Activated T-cell treated with anti-CD3 and anti-CD28 coated beads, Interleukin-2, amount 50 U/mL, for 72 hours (primary cell): ENCODE measurements at places on chromosomes 7 and 10. TPM values are rescaled to one million over a fixed set of nuclear protein-coding genes. Genes with fewer than 3 reads are reported as not detected.

- DNase-seq = no peak
- H3K27me3 ChIP-seq = peaks cover 8% of the 10 kb centered on the region
- no peaks in the 10 kb centered on the region for H3K4me1 ChIP-seq
- no peaks in the 10 kb centered on the region for H3K36me3 ChIP-seq
- H3K4me3 ChIP-seq = no peak overlapping the region
Observed at GRCh38 chr10:129417870-129418269, 49.2 kb upstream of the MGMT start.

DNA sequence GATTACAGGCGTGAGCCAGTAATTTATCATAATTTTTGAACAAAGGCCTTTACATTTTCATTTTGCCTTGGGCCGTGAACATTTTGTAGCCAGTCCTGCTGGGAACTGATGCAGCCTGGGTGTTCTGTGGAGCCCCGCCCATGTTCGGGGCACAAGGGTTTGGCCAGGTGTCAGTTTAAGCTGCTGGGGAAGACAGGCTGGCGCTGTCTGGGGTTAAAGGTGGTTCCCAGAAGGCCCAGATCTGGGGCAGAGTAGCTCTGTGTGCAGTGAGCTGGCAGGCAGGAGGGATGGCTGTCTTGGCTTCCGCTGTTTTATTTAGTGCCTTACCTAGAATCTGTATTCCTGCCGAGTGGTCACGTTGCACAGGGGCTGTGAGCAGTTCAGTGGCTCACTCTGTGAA lies 50.2 kb downstream of the DOCK1 start:
- no peaks in the 10 kb centered on the region for H3K36me3 ChIP-seq
- no peak overlapping the region for H3K27ac ChIP-seq
- H3K27me3 ChIP-seq = no peaks in the 10 kb centered on the region
- no peaks in the 10 kb centered on the region for H3K4me1 ChIP-seq

GRCh38 chr10:132891368-132891767 lies 51.0 kb downstream of the CFAP46 start:
- no peak overlapping the region for H3K27ac ChIP-seq
- no peak for DNase-seq
- H3K4me1 ChIP-seq = no peaks in the 10 kb centered on the region
- peaks cover 47% of the 10 kb centered on the region for H3K27me3 ChIP-seq
- no peaks in the 10 kb centered on the region for H3K36me3 ChIP-seq

- no peaks in the 10 kb centered on the region for H3K4me1 ChIP-seq
- no peak overlapping the region for H3K27ac ChIP-seq
- no peaks in the 10 kb centered on the region for H3K27me3 ChIP-seq
- H3K4me3 ChIP-seq = no peak overlapping the region
- DNase-seq = no peak
- H3K36me3 ChIP-seq = no peaks in the 10 kb centered on the region
Observed at GRCh38 chr10:90560331-90560730, 297.5 kb downstream of the HTR7 start.

DNA sequence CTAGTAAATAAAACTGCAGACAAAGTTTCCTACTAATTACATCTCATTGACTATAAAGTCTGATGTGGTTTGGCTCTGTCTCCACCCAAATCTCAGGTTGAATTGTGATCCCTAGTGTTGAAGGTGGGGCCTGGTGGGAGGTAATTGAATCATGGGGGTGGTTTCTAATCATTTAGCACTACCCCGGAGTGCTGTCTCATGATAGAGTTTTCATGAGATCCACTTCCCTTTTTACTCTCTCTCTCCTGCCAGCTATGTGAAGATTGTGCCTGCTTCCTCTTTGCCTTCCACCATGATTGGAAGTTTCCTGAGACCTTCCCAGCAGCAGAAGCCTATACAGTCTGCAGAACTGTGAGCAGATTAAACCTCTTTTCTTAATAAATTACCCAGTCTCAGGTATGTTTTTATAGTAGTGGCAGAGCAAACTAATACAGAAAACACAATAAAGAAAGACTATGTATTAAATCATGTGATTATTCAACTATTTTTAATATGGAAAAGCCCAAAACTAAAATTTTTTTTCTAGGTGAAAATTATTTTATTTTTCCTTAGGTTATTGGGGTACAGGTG lies 232.1 kb downstream of the FZD1 start:
- no peak overlapping the region for H3K27ac ChIP-seq
- H3K27me3 ChIP-seq = no peaks in the 10 kb centered on the region
- H3K4me3 ChIP-seq = no peak overlapping the region
- H3K36me3 ChIP-seq = no peaks in the 10 kb centered on the region
- no peak for DNase-seq

DNA sequence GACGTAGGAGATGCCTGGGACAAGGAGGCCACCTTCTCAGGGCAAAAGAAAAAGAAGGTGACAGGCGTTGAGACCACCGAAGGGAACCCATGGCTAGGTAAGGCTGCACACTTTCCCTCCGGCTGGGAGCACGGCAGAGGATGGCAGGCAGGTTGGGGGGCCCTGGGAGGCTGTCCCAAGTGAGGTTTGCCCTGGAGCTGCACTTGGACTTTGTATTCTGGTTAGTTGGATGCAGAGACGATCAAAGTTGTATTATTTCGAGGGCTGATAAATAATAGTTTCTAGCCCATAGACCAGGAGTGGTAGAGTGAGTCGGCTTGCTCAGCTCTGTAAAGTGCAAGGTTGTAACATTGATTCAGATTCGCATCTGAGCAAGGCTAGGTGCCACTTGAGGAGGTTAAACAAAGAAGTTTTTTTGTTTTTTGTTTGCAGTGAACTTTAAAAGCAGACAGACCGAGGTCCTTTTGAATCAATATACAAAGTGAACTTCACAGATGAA lies 608 bp downstream of the ENTPD7 start:
- peaks cover 23% of the 10 kb centered on the region for H3K27me3 ChIP-seq
- peak overlapping the region; percentile 91 for H3K4me3 ChIP-seq
- H3K27ac ChIP-seq = peak overlapping the region; percentile 52
- DNase-seq = no peak
- peaks cover 6% of the 10 kb centered on the region for H3K36me3 ChIP-seq

DNA sequence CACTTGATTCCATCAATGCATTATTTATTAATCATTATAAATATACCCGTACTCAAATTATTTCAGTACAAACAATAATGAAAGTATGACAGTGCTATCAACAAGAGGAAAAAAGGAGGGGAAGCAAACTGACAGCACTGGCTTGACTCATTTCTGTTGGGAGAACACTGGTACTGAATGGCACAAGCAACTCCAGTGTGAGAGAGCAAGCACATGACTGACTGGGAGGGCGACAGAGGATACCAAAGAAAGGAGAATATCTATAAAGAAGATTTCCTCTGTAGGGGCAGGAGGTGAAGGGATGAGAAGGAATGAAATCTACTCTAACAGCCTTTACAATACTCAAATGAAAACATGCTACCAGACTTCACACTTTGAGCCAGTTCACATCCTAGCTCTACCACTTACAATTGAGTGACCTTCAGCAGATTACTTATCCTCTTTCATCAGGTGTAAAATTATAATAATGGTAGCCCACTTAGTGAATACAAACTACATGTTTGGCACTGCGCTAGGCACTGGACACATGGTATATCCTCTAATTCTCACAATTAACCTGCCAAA lies 1.5 kb downstream of the USP54 start:
- no peak overlapping the region for H3K27ac ChIP-seq
- H3K4me1 ChIP-seq = peaks cover 23% of the 10 kb centered on the region
- no peaks in the 10 kb centered on the region for H3K36me3 ChIP-seq
- no peak overlapping the region for H3K4me3 ChIP-seq
- H3K27me3 ChIP-seq = no peaks in the 10 kb centered on the region

DNA sequence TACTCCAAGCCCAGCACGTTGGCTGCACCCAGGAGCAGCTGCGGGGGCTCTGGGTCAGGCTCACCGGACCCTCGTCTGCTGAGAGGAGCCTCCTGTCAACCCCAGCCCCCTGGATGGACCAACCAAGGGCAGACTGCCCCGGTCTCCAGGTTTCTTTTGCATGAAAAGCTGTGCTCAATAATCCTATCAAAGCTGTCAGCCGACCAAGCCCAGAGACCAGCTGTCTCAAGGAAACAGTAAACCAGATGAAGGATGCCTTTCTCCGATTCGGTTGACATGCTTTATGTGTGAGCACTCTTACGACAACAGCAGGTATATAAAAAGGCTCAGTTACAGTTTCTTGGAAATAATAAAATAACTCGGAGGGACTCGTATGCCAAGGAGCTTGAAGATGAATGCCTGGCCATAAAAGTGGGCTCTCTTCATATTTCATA lies 71.6 kb upstream of the BAIAP2L1 start:
- H3K27me3 ChIP-seq = peaks cover 26% of the 10 kb centered on the region
- H3K27ac ChIP-seq = no peak overlapping the region
- no peaks in the 10 kb centered on the region for H3K36me3 ChIP-seq
- H3K4me1 ChIP-seq = no peaks in the 10 kb centered on the region
- no peak overlapping the region for H3K4me3 ChIP-seq

DNA sequence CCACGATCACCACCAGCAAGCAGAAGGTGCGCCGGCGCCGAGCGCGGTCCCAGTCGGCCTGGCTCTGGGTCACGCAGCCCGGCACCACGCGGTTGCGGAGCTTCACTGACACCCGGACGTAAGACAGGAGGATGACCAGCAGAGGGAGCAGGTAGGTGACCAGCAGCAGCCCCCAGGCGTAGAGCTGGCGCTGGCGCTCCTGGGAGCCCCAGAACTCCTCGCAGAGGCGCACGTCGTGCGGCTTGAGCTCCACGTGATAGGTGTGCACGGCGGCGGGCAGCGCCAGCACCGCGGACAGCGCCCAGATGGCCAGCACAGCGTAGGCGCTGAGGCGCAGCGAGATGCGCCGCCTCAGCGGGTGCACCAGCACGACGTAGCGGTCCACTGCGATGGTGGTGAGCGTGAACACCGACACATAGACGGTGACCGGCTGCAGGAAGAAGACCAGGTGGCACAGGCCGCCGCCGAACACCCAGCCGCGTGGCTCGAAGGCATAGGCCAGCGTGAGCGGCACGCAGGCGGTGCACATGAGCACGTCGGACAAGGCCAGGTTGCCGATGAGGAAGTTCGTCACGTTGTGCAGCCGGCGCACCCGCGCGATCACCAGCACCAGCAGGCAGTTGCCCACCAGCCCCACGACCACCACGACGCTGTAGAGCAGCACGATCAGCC lies 920 bp downstream of the PRLHR start:
- DNase-seq = peak; percentile 39
- peaks cover 5% of the 10 kb centered on the region for H3K36me3 ChIP-seq
- no peak overlapping the region for H3K4me3 ChIP-seq
- peaks cover 57% of the 10 kb centered on the region for H3K27me3 ChIP-seq
- H3K27ac ChIP-seq = no peak overlapping the region

- no peaks in the 10 kb centered on the region for H3K36me3 ChIP-seq
- peak overlapping the region; percentile 73 for H3K4me3 ChIP-seq
- peak; percentile 3 for DNase-seq
- peak overlapping the region; percentile 29 for H3K27ac ChIP-seq
- H3K27me3 ChIP-seq = peaks cover 5% of the 10 kb centered on the region
- peaks cover 8% of the 10 kb centered on the region for H3K4me1 ChIP-seq
Observed at GRCh38 chr7:25496476-25497368, 268.4 kb upstream of the NPVF start.

DNA sequence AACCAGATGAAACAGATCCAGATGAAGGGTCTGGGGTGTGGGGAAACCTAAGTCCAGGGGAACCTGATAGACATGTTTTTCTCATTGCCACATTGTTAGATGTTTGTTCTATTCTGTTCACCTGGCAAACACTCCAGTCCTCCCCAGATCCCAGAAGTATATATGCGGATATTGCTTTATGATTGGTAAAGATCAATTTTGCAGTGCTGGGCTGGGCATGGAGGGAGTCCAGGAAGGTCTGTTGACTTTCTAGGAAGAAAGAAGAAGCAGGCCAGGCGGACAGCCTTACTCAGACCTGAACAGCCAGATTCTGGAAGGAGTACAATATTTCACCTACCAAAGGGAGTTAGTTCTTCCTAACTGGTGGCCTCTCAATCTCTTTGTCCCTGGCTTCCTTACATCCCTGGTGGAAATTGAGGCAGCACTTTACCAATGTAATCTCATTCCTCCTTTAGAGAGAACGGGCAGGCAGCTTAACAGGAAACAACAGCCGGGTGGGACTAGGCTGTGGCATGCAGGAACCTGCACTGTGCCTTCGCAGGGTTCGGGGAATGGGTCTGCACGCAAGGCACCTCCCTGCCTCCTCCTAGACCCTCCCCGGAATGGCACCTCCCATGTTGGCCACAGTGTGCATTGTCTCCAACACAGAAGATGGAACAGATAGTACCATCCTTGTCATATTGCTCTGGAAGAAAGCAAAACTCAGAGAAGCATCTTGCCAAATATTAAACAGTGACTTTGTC lies 930 bp downstream of the GIMAP6 start:
- H3K4me3 ChIP-seq = peak overlapping the region; percentile 92
- no peaks in the 10 kb centered on the region for H3K27me3 ChIP-seq
- DNase-seq = peak; percentile 39
- peak overlapping the region; percentile 91 for H3K27ac ChIP-seq
- H3K4me1 ChIP-seq = peaks cover 66% of the 10 kb centered on the region

DNA sequence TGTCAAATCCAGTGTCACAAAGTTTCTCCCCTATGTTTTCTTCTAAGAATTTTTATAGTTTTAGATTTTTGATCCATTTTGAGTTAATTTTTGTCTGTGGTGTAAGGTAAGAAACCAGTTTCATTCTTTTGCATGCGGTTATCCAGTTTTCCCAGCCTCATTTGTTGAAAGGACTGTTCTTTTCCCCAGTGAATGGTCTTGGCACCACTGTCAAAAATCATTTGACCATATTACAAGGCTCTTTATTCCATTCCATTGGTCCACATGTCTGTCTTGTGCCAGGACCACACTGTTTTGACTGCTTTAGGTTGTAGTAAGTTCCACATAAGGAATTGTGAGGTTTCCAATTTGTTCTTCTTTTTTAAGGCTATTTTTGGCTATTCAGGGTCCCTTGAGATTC lies 64.0 kb downstream of the INPP5A start:
- peaks cover 29% of the 10 kb centered on the region for H3K36me3 ChIP-seq
- no peaks in the 10 kb centered on the region for H3K27me3 ChIP-seq
- peaks cover 6% of the 10 kb centered on the region for H3K4me1 ChIP-seq
- no peak overlapping the region for H3K27ac ChIP-seq

DNA sequence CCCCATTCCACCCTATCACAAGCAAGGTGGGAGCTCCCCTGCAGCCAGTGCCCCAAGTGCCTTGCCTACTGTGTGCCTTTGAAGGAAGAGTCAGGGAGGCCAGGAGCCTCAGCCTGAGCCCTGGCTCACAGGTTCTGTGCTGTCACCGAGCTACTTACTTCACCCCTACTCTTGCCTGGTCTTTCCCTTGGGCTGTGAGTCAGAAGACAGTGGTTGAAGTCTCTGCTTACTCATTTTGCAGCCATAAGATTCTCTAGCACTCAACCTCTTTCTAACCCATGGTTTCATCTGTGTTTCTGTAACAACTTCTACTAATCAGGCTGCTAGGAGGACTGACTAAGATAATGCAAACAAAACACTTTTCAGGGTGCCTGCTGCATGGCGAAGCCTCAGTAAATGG lies 114.5 kb downstream of the PLCE1 start:
- no peak overlapping the region for H3K4me3 ChIP-seq
- H3K36me3 ChIP-seq = no peaks in the 10 kb centered on the region
- H3K4me1 ChIP-seq = peaks cover 3% of the 10 kb centered on the region
- H3K27me3 ChIP-seq = peaks cover 14% of the 10 kb centered on the region

The BHLHA15 gene
- total RNA-seq = 3.3 TPM

The ZNF800 gene
- total RNA-seq = 52.1 TPM

The HECW1 gene
- not detected for total RNA-seq

The INSIG1 gene
- 36.5 TPM for total RNA-seq

The RNF32 gene
- 3.1 TPM for total RNA-seq

The VWDE gene
- total RNA-seq = 2.7 TPM
